Caudate nucleus (tissue), 63 donors: ENCODE measurements at places on chromosomes 16 and 17.

DNA sequence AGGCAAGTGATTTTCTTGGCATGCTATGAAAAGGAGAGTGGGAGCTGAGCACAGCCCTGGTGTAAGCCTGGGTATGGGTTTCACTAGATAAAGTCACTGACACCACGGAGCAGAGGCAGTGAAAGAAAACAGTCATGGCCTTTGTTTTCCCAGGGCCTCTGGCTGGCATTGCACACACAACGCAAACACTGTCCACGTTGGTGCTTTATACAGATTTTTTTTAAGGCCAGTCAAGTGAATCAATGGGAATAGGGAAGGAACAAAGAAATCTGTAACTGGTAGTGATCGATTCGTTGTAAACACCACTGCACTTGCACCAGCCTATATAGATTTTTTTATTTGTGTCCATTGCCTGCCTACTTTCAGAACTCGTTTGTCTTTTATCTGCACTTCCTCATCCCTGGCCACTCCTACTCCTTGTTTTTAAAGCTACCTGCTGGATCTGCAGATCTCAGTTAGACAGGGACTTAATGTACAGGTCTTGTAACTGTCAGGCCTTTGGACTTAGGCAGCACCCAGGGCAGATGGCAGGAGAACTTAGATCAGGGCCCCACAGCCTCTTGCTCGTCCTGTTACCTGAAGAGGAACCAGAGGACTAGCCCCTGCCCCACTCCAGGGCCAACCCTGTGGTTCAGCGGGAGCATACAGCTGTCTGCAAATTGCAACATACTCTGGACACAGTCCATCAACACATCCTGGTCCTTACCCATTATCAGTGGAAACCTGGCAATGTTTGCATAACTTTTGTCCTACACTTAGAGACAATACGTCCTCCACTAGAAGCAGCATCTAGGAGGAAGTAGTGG is 10.6 kb upstream of the TMIGD1 start:
- peak; percentile 47 for DNase-seq

DNA sequence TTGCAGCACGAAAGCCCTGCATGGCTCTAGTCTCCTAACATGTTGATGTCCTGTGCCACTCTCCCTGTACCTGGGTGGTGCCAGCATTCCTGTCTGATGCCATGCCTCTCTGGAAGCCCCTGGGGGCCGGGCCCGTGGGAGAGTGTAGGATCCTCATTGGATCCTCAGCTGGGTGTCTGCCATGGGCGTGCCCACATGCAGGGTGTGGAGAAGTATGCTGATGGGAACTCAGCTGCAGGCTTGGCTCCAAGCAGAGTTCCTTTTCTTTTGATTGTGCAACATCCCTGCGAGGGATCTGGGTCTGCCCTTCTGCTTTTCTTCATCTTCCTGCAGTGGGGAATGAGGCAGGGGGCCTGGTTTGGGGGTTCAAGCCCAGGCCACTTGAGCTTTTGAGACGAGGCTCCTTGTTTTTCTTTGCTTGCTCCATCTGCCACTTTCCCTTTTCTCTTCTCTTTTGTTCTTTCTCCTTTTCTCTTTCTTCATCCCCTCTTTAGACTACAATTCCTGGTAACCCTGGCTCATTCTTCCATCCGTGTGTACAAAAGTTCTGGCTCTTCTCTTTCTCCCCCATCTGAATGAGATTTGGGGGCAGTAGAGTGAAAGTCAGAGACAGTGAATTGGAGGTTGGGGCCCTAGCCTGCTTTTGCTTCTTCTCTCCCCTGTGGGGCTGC is 32.9 kb downstream of the KSR1 start:
- DNase-seq = no peak

DNA sequence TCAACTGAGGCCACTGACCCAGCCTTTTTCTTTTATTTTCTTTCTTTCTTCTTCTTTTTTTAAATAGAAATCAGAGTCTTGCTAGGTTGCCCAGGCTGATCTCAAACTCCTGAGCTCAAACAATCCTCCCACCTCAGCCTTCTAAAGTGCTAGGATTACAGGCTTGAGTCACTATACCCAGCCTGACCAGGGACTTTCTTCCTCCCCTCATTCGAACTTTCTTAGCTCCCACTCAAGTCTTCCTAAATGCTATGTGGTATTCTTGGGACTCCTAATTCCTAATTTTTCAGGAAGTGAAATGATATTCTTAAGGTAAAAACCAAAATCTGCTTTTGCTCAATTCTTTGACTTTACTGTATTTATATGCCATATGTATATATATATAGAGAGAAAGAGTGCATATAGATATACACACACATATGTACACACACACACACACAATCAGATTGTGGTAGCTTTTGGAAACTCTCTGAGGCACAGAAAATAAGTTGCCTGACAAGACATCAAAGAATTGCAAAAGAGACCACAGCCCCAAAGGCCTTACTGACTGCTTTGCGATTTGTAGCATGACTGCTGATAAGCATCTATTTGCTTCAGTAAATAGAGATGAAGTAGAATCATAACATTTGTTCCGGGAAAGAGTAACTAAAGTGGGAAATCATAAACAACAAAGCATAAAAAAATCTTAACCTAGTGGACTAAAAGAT is 9.5 kb upstream of the AMZ2 start:
- DNase-seq = no peak

DNA sequence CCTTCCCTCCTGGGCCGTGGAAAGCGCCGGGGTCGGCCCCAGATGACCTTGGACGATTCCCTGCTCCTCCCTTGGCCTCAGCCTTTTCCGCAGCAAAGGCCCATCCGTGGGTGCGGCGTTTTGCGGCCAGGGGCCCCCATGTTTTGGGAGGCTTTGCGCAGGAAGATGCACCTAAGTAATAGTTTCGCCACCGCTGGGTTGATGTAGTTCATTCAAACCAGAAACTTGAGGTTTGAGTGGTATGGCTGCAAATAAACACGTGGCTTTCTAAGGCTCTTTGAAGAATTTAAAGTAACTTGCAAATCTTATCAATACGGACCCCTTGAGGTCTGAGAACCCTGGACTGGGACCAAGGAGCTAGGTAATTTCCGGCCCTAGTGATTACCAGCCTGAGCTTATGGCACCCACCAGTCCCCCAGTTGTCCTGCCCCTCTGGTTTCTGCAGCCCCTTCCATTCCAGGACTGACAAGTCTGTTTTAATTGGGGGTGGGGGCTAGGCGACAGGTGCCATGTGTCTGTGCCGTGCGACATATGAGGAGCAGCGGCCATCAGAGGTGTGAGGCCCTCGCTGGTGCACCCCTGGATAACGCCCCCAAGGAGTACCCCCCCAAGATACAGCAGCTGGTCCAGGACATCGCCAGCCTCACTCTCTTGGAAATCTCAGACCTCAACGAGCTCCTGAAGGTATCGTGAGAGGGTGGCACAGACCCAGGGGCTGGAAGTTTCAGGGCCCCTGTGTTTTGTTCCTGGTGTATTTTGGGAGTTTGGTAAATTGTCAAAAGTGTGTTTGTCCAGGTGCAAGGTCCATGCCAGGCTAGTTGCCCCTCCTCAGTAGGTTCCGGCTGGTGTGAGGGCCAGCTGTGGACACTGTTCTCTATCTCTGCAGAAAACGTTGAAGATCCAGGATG is 834 bp downstream of the MRPL12 start:
- DNase-seq = no peak

- no peak for DNase-seq
Measured at GRCh38 chr17:77454242-77455095, 313.7 kb downstream of the SEC14L1 start.

DNA sequence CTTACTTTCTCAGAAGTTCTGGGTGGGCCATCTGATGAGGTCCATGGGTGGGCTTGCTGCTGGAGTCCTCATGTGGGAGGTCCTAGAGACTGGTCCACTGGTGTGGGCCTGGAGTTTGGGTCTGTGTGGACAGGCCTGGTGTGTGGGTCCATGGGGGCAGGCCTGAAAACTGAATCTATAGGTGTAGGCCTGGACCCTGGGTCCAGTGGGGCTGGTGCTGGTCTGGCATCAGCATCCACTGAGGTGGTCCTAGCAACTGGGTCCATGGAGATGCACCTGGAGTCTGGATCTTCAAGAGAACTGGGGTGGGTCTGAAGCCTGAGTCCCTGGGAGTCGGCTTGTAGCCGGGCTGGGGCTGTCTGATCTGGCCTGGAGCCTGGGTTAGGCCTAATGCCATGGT is 253.8 kb upstream of the CCL2 start:
- no peak for DNase-seq

DNA sequence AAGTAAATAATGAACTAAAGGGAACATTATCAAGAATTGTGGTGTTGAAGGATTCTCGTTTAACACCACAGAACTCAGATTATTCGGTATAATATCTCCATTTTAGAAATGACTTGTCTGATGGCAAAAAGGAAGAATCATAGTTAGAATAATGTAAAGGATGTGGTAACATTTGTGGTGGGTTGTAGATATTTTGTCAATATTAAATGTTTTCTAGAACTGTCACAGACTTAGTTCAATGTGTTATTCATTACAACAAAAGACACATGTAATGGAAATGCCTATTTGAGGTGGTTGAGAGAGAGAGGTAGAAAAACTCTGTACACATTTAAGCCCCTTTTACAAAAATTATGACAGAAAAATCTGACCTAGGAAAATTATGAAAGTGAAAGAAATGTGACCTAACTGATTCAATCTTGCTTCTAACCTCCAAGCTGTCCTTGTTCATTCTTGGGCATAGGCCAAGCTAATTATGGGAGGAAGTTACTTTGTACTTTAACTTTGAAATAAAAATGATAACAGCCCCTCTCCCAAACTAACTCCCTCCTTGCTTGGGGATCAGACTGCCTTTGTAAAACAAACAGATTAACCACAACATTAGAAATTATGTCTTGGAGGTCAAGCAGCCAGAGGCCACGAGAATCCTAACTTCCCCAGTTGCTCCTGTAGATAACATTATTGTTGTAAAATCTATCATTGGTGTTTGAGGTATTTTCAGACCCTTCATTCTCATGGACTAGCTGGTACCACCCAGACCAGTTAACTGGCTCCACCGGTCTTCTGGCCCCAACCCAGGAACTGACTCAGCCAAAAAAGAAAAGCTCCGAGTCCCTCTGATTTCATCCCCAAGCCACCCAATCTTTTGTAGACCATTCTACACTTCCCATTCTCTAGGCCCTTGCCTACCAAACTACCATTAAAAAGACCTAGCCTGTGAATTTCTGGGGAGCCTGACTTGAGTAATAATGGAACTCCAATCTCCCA is 1287.8 kb upstream of the CDH8 start:
- no peak for DNase-seq

GRCh38 chr17:64138441-64138840 is 8.5 kb upstream of the ERN1 start:
- DNase-seq = no peak

- DNase-seq = no peak
Measured at GRCh38 chr17:49277638-49278037, 47.1 kb upstream of the PHOSPHO1 start.

DNA sequence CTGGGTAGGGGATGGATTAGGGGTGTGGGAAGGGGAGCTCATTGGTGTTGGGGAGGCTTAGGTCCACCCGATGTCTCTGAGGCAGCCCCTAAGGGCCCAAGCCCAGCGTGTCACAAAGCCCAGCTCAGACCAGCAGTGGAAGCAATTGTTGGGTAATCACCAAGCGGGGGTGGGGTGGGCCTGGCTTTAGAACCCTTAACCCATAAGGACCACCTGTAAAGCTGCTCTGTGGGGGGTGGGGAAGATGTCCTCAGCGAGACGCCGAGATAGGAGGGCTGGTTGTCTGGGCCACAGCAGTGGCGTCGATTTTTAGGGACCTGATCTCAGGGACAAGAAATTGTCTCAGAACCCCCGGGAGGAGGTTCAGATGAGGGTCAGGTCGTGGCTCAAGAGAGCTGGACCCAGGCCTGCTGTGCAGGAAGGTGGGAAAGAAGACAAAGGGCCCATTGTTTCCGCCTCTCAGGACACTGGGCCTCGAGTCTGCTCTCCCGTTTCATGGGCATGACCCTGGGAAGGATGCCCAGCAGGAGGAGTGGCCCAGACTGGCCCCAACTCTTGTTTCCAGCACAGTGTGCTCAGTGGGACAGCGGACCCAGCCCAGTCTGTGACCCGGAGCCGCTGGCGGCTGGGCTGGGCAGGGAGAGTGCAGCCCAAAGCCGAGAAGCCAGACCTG is 15.9 kb downstream of the ST6GALNAC2 start:
- peak; percentile 47 for DNase-seq

DNA sequence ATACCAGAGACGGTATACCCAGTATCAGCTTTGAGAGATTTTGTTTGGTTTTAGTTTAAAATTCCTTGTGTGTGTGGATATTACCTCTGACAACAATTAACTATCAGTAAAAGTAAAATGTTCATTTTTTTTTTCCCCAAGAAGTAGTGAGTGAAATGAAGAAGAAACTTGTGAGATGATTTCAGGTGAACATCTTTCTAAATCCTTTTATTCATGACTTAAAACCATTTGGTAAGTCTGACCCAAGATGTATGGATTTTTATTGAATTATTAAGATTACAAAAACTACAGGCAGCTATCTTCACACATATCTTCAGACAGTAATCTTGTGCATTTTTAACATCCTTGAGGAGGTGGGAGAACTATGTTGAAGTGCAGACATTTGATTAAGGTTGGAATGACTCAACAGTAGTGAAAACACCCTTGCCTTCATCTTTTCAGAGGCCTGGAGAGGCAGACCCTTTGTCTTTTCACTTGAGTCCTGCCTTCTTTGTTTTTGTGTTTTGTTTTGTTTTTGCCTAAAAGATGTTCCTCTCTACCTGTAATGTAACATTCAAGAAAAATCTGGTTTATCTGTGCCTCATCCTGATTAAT is 240.3 kb upstream of the TBX2 start:
- DNase-seq = no peak

GRCh38 chr17:11638700-11639265 is 40.5 kb downstream of the DNAH9 start:
- no peak for DNase-seq

DNA sequence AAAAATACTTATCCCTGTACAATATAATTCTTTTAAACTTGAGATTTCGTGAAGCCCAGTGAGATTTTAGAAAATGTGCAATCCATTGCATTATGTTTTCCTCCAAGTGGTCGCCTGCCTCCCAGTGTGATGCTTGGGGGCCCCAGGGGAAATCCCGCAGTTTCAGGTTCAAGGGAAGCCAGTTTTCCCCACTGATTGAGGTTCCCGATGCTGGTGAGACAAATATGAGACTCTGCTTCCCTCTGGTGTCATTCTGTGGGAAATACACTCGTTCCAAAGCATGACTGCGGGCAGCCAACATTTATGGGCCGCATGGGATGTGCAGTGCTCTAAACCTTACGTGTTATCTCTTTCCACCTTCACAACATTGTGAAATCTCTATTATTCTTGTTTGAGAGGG is 200.8 kb downstream of the PRKCB start:
- DNase-seq = peak; percentile 12

GRCh38 chr16:83305092-83305491 is 502.7 kb upstream of the HSBP1 start:
- no peak for DNase-seq

DNA sequence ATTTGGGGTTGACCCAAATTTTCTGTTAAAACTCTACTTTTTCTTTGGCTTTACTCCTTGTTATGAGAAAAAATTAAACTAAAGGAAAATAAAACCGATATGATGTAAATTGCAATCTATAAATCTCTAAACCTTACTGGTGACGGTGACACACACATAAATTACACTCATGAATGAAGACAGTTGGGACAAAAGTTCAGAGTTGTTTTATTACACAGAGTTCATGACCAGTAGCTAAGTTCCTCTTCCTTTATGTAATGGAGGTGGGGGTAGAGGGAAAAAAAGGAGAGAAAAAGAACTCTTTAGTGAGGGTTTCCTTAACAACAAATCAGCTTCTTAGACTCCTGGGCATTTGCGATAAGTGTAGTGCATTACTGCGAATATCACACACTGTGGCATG is 220.7 kb downstream of the KCNJ2 start:
- DNase-seq = no peak
